ENCODE measurements at places on chromosomes 12 and 14.

DNA sequence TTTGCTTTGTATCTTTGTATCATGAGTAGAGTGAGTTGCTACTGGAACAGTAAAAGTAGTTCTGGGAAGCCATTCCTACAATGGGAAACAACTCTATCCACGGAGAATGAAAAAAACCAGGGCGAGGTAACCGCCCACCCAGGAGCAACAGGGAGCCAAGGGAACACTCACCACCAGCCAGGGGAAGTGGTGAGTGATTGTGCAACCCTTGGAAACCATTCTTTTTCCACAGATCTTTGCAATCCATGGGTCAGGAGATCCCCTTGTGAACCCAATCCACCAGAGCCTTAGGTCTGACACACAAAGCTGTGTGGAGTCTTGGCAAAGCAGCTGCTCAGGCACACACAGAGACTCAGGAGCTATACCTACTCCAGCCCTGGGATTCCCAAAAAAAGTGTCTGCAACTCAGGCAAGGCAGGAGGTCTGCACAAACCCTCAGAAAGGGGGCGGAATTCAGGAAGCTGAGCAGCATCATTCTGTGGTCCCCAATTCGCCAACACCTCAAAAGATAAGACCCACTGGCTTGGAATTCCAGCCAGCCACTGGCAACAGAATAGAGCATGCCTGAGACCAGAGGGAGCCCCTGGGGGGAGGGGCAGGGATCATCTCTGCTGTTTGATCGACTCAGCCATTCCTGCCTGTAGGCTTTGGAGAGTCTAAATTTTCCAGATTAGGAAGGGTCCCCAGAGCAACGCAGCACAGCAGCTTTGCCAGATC is 52.1 kb upstream of the PPFIA2 start:
- DNase-seq, result no peak

GRCh38 chr14:68477110-68477455 is 315.8 kb downstream of the ZFP36L1 start:
- no peak for DNase-seq

- DNase-seq, result no peak
Measured at GRCh38 chr14:93997916-93998870, 1.1 kb downstream of the CCDC197 start.

- no peak for DNase-seq
Measured at GRCh38 chr12:73181244-73181643, 909.1 kb downstream of the TRHDE start.

DNA sequence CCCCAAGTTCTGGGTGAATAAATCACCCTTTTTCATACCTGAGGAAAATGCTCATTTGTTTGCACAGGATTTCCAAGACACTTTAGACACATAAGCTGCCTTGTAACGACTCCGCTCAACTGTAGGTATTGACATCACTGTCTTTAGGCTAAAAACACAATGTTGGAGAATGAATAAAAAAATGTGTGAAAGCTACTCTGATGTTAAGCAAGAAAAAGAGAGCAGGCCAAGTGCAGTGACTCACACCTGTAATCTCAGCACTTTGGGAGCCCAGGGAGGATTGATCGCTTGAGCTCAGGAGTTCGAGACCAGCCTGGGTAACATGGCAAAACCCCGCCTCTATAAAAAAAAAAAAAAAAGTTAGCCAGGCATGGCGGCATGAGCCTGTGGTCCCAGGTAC is 11.1 kb upstream of the CIPC start:
- DNase-seq, result no peak

GRCh38 chr12:58681730-58682129 is 238.6 kb downstream of the LRIG3 start:
- DNase-seq, result no peak

- DNase-seq, result no peak
Measured at GRCh38 chr12:114302117-114302516, 103.8 kb downstream of the TBX5 start.

GRCh38 chr12:109775172-109775881 is 57.9 kb downstream of the TRPV4 start:
- peak; percentile 52 for DNase-seq

- DNase-seq, result no peak
Measured at GRCh38 chr12:132649226-132649945, 30.8 kb downstream of the P2RX2 start.

- peak; percentile 63 for DNase-seq
Measured at GRCh38 chr14:96363751-96364336, 518 bp downstream of the GSKIP start.

- no peak for DNase-seq
Measured at GRCh38 chr12:128848371-128848770, 4.9 kb upstream of the GLT1D1 start.

GRCh38 chr12:88945051-88945732 is 364.9 kb upstream of the KITLG start:
- no peak for DNase-seq

DNA sequence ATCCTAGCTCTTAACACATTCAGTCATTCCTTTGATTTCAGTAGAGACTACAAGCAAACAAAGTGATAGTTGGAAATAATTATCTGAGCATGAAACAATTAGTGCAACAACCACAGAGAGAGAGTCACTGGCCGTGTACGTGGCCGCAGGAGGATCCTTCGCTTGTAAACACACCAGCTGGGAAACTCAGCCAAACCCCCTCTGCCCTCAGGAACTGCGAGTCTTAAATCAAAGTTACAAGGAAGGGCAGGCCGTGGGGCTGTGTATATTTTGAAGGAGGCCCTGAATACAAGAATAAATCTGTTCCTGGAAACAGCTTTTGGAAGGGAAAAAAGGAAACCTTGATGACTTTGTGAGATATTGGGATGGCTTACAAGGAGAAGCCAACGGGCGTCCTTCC is 164.5 kb downstream of the ANO2 start:
- DNase-seq, result no peak

GRCh38 chr14:54782751-54783659 is 119.6 kb downstream of the GCH1 start:
- no peak for DNase-seq

GRCh38 chr14:75260025-75260763 is 18.4 kb upstream of the FOS start:
- DNase-seq, result peak; percentile 69

GRCh38 chr12:70243510-70244371 is 508 bp downstream of the CNOT2 start:
- DNase-seq, result peak; percentile 58

- no peak for DNase-seq
Measured at GRCh38 chr14:88933191-88933590, 108.7 kb downstream of the TTC8 start.

DNA sequence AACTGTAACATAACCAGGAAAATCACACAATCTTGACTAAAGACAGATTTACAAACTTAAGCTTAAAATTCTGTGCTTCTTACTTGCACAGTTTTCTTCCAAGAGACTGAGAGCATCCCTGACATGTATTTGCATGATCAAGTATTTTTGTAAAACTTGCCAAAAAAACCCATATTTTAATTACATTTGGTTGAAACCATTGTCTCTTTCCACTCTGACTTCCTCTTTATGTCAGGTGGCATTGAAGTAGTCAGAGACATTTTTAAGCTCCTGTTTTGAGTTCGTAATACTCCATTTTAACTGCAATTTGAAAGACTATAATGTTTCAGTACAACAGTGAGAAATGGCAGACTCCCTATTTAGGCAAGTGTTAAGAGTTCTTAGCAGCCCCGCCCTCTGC is 103.6 kb downstream of the ATXN7L3B start:
- no peak for DNase-seq

GRCh38 chr12:90652280-90652679 is 302.7 kb downstream of the CCER1 start:
- DNase-seq, result no peak

DNA sequence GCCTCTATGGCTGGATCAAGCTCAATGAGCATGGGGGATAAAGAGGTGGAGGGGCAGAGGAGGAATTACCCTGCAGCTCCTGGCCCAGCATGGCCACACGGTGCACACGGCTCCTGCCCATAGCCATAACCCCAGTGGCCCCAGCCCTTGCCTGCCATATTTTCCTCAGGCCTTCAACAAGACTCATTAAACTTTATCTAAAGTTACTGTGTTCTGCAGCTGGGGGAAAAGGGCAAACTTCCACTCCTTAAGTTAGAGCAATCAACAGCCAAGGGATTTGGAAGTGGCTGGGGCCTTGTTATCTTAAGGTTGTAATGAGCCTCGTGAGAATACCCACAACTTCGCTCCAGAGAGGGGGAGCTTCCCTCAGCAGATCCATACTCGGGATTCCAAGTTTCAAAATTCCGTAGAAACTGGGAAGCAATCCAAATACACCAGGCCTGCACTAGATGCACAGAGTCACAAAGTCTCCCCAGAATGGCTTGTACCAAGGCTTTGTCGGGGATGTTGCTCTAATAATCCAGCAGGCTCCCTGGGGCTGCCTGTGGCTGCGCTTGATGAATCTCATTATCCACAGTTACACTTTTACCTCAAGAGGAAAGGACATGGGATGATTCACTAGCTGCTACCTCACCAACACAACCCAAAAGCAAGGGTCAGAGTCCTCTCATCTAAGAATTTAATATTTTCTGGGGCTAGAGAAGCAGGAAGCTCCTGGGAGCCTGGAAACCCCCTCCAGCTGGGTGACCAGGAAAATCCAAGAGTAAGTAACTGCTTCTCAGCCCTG is 13.0 kb upstream of the OR6J1 start:
- DNase-seq, result no peak

DNA sequence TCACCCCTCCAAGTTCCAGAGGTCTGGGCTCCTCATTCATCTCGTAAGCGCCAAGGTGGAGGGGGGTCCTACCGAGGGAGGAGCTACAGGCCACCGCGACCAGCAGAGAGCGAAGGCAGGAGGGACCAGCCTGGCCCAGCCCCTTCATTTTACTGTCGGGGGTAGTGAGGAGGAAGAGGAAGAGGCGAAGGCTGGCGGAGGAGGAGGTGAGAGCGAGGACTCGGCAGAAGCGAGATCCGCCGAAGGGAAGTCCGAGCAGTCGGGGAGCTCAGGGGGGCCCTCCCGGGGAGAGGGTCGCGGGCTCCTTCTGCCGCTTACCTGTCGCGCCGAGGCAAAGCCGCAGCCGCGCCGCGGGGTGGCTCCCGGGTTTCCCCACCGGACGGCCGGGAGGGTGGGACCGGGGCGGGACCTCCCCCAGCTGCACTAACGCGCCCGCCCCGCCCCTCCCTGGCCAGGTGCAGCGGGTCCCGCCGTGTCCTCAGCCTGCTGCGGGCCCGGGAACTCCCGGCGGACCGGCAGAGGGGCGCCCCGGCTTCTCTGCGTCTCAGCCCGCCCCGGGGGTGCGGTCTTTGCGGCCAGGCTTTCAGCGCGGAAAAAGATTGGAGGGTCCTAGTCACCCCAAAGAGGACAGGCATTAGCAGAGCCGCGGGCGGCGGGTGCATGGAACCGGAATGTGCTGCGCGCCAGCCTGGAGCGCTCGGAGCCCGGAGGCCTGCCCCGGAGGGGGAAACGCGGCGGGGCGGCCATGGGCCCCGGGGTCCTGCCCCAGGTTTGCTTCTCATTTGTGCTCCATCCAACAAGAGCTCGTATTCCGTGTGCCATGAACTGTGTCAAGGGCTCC is at the start of gene GALNT6:
GALNT6 (minus strand) TSS at position 124 of the 841 bp plus-strand sequence. CDS start 11,625 bp downstream, outside the sequence.
- peak; percentile 39 for DNase-seq

- DNase-seq, result no peak
Measured at GRCh38 chr12:97848051-97848450, 385.4 kb downstream of the RMST start.

- no peak for DNase-seq
Measured at GRCh38 chr14:34700622-34701130, 13.7 kb downstream of the CFL2 start.

GRCh38 chr12:91773749-91774429 is 371.8 kb downstream of the BTG1 start:
- DNase-seq, result no peak

DNA sequence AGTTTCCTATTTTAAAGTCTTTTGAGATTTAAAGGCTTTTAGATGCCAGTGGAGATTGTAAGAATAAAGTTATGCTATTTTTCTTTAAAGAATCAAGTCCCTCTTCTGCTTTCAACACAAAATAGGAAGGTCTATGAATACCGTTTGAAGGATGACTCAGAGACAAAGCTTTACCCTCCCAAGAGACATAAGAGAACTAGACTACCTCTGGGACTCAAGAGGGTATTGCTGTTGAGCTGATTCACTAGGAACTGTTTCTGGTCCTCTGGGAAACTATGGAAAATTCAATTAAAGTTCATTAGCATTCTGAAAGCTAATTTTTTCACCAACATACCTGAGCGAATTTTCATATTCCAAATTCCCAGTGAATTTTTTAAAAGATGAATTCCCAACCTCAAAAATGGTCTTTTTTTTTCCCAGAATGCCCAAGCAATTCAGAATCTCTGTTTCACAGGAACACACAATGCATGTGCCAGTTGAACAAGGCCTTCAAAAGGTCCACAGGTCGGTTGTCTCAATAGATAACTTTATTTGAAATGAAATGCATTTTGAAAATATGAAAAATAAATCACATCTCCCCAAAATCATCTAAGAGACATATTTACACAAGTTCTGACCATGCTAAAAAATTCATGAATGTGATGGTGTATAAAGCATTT is 6.5 kb downstream of the PHLDA1 start:
- peak; percentile 77 for DNase-seq

GRCh38 chr12:32400114-32400672 is 835 bp downstream of the FGD4 start:
- peak; percentile 55 for DNase-seq

- peak; percentile 61 for DNase-seq
Measured at GRCh38 chr12:108117163-108117849, 11.8 kb upstream of the WSCD2 start.

- DNase-seq, result no peak
Measured at GRCh38 chr14:101247842-101248725, 313.2 kb upstream of the DIO3 start.

DNA sequence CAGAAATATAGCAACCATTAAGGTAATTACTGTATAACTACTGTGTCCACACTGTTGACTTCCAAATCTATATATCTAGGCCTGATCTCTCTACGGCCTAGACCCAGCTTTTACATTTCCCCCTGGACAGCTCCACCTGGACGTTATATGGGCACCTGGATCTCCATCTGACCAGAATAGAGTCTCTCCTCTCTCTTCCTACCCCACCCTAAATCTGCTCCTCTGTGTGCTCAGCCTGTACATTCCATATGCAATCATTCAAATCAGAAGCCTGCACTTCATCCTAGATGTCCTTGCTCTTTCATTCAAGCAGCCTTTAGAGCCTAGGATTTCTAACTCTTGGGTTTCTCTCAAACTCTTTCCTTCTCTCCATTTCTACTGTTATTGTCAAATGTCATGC is 255.0 kb downstream of the PAX9 start:
- no peak for DNase-seq

GRCh38 chr12:32891526-32891925 is 5.1 kb downstream of the PKP2 start:
- DNase-seq, result no peak
